ENCODE measurements at places on chromosomes 7 and 10.

- DNase-seq = no peak
Measured at GRCh38 chr10:124388476-124388822, 30.3 kb downstream of the OAT start.

GRCh38 chr10:79088176-79088575 lies 19.4 kb downstream of the ZMIZ1 start:
- no peak for DNase-seq

DNA sequence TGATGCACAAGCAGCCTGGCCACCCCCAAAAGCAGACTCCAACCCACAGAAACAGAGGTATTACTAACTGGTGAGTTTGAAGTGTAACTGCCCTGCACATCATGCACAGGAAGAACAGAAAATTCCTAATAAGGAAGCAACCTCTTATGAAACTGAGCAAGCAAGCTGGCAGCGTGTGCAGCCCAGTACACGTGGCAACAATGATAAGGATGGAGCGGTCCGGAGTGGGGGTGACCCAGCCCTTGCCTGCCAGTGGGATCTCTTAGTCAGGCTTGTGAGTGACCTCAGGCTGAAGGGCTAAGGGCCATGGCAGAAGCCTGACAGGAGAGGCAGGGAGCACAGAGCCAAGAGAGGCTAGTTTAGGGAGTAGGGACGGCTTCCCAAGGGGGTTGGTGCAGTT lies 22.1 kb upstream of the AOAH start:
- no peak for DNase-seq

DNA sequence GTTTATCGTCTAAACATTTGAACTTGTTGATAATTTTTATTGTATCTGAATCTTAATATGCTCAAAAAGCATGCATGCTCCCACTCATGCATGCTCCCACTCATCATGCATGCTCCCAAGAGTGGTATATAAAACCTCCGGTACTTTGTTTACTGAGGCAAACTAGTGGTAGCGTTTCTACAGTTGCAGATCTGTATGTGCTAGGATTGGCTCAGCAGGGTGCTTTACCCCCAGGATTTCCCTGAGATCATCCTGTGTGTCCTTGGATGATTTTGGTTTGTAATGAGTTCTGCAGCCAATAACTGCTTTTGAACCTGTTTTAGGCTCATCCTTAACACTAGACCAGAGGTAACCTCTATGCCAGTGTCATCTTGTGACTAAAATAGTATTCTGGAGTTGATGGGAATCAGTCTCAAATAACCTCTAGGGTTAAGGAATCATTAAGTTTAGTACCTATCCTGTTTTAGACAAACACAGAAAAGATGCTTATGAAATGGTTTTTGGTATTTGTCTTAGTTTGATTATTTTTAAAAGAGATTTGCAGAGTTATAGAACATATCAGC lies 40.4 kb downstream of the PHTF2 start:
- DNase-seq = no peak

DNA sequence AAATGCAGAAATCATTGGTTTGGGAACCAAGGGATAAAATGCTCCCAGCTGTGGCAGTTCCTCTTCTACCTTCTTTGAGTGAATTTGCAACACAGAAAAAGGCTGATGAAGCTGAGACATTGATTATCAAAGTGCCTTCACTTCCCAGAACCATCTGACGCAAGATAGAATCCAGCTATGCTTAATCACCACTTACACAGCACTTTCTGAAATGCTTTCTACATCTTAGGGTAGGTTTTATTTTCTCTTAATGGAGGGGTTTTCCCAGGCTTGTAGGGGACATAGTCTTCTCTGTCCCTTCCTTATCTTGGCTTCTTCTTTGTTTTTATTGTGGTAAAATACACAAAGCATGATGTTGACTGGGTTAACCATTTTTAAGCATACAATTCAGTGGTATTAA lies 332.6 kb upstream of the ZNF32 start:
- no peak for DNase-seq

- no peak for DNase-seq
Measured at GRCh38 chr10:78212060-78212785, 178.6 kb downstream of the RPS24 start.

DNA sequence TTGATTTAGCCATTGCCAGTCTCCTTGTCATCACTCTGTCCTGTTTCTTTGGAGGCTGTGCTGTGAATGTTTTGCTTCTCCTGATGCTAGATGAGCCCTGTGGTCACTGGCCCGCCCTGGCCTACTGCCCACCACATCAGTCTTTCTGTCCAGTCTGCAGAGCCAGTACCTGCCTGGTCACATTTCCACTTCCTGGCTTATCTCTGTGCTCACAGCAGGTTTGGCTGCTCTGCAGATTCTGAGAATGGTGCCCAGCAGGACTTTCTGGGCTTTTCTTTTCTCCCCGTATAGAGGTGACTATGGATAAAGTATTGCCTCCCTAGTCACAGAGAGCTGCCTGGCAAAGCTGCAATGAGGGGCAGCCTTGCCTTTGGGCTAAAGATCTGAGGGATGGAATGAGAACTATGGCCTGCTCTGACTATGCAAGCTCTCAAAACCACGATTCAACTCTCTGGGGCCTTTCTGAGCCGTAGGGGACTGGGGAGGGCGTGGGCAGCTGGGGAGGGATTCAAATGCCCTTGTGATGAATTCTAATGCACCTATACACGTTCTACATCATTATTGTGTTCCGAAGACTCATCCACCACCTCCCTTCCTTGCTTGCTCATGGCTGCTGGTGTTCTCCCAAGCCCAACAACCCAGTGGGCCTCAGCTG lies 410.4 kb upstream of the NPVF start:
- no peak for DNase-seq

DNA sequence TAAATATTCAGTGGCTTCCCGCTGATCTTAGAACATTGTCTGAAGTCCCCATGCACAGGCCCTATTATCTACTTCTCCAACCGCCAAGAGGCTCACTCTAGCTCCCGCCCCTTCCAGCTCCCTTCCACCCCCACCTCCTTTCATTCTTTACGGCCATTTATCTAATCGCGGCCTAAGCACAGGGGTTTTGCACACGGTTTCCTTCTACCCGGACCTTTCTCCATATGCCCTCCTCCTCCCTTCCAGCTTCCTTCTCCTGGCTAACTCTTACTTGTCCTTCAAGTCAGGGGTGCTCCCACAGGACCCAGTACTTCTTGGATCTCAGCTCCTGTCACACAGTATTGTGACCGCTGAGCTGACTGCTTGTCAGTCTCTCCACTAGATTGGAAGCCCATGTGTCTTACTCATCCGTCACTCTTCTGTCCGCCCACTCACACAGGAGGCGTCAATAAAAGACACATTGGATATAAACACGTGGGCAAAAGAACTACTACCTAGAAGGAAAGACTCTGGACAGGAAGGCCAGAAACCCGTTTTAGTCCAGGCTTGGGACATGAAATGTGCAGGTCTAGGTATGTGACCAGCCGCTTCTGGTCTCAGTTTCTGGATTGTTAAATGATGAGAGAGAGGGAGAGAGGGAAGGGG lies 20.2 kb upstream of the HPS1 start:
- DNase-seq = no peak

DNA sequence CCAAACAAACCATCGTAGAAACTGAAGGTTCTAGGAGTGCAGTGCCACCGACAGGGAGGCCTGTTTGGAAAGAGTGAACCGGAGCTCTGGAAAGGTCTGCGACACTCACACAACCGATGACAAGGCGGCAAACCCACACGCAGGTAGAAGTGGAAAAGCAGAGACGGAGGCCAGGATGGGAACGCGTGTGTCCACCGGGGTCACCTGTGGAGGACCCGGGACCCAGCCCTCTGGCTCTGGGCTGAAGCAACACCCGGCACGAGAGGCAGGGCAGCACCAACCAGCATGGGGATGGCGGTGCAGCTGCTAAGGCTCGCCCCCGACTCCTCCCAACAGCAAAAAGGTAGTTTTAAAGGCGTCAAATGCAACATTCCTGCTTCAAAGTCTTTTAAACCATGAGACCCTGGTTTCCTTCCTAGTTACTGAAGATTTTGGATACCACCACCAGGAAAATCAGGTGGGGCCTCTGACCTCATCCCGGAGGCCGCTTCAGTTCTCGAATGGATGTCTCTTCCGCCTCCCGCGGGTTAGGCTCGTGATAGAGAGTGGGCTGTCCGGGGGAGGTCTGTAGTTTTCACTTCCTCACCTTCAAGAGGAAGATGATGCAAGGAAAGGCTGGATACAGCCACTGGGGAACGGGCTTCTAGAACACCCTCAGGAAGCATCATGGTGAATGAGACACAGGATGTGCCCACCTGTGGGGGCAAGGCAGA lies 115.5 kb downstream of the SMURF1 start:
- no peak for DNase-seq

DNA sequence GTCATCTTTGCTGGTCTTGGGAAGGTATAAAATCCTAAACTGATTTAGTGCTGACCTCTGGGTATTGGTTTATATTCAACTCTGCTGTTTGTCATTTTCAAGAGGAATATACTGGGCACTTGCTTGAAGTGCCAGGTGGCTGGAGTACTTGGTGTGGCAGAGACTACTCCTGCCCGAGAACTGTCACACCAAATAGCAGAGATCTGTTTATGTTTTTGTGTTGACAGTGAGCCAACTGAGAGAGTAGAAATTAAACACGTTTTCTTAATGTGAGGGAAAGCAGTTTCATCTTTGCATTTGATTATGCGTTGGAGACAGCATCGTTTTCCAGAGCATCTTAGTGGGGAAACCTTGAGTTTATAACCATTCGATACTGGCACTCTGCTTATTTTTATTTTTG lies 174.4 kb downstream of the CDCA7L start:
- no peak for DNase-seq

DNA sequence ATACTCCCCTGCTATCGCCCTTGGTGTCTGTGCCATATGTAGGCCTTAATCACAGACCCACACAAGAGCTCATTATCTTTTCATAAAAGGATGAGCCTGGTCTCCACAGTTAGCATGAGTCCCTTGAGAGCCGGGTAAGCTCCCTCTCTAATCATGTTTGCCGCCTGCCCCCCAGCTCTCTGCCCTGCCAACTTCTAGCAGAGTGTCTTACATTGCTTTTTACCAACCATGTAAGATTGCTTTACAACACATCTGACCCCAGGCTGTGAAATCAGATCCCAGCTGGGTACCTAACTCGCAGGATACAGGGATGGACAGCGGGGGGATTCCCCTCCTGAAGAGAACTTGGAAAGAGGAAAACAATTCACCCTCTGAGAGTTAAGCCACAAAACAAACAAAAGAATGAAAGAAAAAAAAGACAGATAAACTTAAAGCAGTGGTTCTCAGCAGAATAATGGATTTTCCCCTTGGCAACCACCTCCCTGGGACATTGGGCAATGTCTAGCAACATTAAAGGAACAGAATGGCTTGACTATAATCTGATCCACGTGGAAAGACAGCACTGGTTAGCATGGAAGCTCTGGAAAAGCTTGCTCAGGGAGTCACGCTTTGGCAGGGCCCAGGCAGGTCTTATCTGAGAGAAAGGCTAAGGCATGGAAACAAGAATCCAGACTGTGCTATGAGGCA lies 39.4 kb upstream of the ATOH7 start:
- no peak for DNase-seq

All from cortex of kidney (tissue), 1 donor.